ENCODE measurements at places on chromosomes 3 and 15.

DNA sequence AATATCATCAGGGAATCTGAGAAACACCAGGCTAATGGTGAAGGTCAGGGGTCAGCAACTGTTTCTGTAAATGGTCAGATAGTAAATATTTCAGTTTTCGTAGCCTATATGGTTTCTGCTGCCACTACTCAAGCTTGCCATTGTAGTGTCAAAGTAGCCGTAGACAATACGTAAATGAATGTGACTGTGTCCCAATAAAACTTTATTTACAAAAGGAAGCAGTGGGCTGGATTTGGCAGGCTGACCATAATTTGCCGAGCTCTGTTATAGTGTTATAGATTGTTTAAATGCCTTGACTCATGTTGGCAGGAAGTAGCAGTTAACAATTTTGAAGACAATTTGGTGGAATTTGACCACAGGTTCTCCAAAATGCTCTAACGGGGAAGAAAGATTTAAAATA is 548.2 kb downstream of the FOXP1 start:
- no peak for DNase-seq

DNA sequence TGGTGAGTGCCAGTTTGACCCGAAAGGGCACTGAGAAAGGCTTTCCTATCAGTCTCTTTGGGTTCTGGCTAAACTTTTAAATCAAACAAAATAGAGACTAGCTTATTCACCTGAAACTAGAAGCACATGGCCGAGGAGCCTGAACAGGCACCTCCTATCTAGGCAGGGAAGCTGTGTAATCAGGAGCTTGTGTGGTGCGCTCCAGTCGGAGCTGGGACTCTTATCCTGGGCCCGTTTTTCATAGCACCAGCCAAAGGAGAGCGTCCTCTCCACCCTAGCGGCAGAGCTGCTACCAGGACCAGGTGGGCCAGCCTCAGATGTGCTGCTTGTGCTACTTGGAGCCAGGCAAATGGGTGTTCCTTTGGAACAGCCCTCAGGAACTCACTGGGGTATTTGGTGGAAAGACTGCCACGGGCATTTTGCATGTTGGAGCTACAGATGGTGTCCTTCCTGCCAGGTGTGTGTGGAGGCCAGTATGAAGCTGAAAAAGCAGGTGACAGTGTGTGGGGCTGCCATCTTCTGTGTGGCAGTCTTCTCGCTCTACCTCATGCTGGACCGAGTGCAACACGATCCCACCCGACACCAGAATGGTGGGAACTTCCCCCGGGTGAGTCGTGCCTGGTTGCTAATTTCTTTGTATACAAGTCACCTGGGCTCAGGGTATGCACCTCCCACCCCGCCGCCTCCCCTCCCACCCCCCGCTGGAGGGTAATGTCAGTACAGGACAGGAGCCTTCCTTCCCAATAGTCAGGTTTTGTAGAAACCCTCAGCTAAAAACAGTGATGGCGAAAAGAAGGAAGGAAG is 833 bp downstream of the MAN2A2 start:
- no peak for DNase-seq

- DNase-seq, result no peak
Observed at GRCh38 chr3:69791919-69792399, 52.7 kb downstream of the MITF start.

DNA sequence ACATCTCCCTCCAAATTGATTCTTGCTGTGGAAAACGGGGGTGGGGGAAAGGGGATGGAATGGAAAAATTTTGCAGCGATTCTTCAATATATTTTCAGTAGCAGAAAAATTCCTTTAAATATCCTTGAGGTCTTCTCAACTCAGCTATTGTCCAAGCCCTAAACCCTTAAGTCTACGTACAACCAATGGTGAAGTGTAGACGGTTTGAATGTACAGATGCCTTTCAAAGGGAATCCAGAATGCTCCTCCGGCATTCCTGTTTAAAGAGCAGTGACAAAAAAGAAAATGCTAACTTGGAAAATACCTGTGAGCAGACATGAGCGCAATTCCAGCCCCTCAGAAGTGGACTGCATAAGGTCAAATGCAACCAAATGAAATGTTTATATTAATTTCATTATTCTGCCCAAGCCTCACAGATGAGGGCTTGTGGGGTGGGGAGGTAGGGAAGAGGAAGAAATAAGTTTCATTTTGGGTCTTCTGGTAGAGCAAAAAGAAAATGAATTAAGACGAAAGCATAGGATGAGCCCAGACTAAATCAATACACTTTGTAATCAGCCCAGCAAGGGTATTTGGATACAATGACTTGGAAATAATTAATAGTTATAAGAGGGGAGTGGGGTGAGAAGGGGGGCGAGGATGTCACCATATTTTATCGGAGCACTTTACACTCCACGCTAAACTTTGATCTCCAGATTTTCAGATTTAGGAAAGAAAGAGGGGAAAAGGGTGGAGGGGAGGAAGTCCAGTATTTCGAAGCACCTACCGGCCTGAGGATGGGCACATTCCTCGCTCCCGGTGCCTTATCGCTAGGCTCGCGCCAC is 2.7 kb downstream of the FOXP1 start:
- no peak for DNase-seq

DNA sequence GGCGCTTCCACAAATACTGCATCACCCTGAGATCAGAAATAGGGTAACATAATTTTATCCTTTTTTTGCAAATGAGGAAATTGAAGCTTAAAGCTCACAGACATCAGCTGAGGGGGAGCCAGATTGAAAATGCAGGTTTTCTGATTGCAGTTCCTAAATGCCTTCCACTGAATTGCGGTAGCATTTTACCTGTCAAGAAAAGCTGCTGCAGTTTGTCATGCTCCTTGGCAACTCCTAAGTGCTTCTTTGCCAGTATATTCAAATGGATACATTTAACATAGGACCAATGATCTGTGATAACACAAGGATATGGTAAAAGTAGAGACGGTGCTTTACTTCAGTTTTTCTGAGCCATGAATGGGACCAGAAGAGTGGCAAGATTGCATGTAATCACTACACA is 50.5 kb downstream of the SPATA16 start:
- no peak for DNase-seq

GRCh38 chr3:186483611-186484340 is 60.4 kb downstream of the CRYGS start:
- DNase-seq, result no peak

GRCh38 chr3:104554425-104554824 is 812.3 kb upstream of the ALCAM start:
- no peak for DNase-seq

DNA sequence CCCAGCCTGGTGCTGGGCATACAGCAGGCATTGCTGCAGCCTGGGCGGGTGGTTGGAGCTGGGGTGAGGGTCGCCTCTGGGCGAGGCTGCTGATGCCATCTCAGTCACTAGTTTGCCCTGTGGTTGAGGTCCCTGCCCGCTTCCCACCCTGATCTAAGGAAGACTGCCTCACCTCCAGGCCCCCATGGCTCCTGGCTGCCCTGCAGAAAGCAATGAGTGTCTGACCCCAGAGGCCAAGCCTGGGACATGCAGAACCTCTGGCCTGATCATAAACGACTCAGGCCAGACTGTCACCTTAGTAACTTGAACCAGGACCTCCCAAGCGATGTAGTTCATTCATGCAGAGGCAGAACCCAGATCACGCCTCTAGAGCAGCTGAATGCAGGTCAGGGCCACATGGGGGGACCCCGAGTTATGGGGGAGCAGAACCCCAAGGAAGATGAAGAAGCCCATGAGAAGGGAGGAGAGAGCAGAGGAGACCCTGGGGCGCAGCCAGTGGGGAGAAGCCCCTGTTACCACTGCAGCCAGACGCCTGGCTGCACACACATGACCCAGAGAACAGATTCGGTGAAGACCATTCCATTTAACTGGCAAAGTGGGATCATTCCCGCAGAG is 213.9 kb downstream of the TBC1D2B start:
- DNase-seq, result no peak

DNA sequence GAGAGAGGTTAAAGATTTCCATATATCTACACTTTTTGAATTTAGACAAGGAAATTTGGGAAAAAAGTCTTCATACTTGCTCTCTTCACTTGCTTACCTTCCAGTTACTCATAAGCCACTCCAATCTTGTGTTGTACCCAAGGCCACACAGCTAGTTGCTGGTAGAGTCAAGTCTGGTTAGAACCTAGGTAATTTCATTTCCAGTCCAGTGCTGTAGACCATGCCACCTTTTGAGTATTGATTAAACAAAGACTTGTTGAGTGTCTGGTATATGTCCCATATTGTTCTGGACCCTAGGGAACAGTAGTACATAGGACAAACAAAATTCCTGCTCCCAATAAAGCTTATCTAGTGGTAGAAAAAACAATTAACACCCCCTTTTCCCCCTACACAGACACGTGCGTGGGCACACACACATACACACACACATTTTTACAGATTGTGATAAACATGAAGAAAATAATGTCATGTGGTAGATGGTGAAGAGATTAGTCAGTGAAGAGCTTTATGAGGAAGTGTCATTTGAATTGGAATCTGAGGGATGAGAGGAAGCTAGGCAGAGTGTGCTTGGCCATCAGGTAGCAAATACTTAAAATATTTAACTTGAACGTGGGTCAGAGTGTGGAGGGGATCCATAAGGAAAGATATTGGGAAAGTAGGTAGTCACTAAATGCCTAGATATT is 2.1 kb downstream of the CMC1 start:
- no peak for DNase-seq

DNA sequence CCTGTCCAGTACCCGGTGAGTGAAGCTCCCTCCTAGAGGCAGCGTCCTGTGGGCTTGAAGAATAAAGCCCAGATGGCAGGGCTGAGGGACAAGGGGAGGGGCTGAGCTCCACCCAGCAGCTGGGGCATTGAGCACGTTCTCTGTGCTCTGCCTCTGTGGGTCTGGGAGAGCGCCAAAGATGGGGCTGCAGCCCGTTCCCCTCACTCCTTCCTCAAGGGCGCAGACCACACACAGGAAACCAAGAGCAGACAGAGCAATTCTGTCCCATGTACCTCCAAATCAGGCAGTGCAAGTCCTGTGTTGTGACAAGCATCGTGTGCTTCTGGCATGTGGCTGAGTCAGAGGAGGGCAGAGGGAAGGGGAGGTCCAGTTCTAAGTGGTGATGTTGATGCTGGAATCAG is 15.7 kb upstream of the KIF23 start:
- no peak for DNase-seq

- DNase-seq, result no peak
Observed at GRCh38 chr3:133964547-133964946, 65.2 kb downstream of the SLCO2A1 start.
